ENCODE measurements at places on chromosomes 6 and 20.

GRCh38 chr6:20931093-20931492 is 396.8 kb downstream of the CDKAL1 start:
- DNase-seq = no peak

DNA sequence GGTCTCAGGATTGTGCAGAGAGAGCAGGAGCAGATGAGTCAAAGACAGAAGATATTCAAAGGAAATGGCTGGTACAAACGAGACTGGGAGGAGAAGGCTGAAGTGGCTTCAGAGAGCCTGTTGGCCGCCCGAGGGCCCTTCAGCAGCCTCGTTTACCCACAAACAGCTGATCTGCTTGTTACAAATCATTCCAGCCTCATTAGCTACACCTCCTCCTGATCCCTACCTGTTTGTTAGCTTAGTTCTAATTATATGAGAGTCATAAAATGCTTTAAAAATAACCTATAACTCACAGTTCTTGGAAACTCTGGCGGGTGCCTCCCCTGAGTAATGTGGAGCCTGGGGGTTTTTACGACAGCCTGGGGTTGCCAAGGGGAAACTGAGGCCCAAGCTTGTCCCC is 12.6 kb downstream of the GLP1R start:
- DNase-seq = no peak

GRCh38 chr20:32484225-32484957 is 100.7 kb downstream of the NOL4L start:
- DNase-seq = no peak

GRCh38 chr6:50091641-50092040 is 41.9 kb upstream of the DEFB112 start:
- DNase-seq = no peak

GRCh38 chr6:54198134-54198533 is 86.9 kb downstream of the MLIP start:
- no peak for DNase-seq

DNA sequence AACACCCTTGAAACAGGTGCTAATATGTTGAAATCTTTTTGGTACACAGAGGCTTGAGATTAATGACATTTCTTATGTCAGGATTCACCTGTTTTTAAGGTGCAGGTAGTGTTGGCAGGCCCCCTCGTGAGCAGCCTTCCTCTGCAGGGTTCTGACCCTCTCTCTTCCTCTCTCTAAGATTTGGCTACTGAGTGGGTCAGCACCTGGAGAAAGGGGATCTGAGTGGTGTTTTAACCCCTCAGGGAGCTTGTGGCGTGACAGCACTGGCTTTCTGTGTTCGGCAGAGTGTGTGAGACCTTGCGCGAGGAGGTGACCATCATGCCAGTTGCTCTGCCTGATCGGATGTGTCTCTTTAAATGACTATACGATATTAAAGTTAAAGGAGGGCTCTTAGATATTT is 37.1 kb downstream of the HIVEP1 start:
- DNase-seq = no peak

- peak; percentile 43 for DNase-seq
Observed at GRCh38 chr6:79570129-79571029, 33.1 kb upstream of the LCA5 start.

DNA sequence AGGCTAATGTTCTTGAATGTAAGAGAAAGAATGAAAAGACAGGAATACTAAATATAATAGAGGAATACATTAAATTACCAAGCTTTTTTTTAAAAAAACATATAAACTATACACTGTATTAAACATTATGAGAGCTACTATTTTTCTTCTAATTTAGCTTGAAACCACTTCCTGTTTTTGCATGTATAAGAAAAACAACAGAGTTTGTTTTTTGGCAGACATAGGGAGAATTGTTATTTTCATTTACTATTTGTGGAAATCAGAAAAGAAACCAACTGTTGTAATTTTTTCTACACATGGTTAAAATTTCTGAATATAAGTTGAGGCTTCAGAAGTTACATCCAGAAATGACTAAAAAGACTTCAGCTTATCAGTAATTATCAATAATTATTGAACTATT is 991.8 kb upstream of the GJE1 start:
- no peak for DNase-seq
